GM12878 (cell line): ENCODE measurements at places on chromosomes 16 and 17.

DNA sequence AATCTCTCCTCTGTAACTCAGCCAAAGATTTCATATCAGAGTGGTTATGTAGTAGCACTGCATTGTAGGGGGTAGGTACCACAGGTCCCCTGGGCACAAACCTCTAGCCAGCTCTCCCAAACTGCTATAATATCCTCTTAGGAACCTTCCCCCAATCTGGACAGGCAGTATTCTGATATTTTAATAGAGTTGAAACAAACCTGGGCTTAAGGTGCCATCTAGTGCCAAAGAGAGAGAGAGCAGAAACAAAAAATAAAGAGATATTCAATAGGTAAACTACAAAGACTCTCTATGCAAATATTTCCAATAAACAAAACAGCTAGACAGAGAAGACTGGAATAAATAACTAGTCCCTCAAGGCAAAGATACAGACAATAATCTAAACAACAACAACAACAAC lies 1070.0 kb downstream of the CDH11 start:
- DNase-seq: no peak

DNA sequence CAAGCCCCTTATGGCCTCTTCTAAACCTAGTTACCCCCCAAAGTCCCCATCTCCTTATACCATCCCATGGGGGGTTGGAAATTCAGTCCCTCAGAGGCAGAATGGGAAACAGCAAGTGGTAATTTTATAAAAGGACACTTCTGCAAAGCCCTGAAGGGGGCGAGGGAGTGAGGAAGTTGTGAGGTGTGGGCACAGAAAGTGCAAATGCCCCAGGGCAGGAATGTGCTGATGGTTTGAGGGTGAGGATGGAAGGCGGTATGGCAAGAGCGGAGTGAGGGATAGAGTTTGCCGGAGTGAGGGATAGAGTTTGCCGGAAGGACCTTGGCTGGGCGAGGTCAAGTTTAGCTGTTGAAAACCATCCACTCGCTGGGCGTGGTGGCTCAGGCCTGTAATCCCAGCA lies 52.7 kb downstream of the HAPSTR1 start:
- no peak for DNase-seq

GRCh38 chr17:5365831-5366230 lies 53.6 kb downstream of the NUP88 start:
- DNase-seq: no peak

GRCh38 chr16:14640538-14640937 lies 7.8 kb downstream of the BFAR start:
- no peak for DNase-seq

DNA sequence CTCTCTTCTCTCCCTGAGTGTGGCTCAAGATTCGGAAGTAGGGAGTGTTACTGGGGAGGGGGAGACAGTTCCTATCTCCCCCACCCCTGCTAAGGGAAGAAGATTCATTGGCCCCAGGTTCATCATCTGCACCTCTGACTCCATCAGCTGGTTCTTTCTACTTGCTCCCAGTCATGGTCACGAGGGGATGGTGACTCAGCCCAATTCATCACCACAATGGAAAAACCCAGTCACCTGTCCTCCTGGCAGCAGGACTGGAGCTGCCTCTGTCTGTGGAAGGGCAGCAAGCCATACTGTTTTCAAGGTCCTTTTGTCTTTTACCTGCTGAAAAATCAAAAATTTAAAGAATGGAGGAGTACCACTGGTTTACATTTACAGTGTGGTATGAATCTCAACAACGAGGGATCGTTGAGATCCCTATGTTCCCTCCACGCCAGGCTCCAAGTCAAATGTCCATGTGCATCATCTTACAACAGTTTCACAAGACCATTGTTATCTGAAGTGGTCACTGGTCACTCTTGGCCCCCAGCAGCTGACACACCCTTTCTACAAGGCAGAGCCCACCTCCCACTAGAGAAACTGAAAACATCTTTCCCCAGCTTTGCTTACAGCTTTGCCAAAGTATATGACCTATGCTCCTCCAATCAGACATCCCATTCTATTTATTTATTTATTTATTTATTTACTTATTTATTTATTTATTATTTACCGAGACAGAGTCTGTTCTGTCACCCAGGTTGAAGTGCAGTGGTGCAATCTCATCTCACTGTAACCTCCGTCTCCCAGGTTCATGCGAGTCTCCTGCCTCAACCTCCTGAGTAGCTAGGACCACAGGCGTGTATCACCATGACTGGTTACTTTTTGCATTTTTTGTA lies 40.4 kb upstream of the NDRG4 start:
- no peak for DNase-seq

DNA sequence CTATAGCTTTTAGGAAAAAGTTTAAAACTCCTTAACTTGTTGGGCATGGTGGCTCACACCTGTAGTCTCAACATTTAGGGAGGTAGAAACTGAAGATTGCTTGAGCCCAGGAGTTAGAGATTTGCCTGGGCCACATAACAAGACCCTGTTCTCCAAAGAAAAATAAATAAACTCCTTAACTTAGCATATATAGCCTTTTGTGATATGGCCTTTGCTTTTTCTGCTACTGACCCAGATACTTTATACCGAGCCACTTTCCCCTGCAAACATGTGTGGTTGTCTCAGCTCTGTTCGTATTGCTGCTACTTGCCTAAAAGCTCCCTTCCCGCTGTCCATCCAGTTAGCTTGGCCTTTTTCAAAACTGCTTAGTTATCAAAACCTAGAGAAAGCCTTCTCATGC lies 51.0 kb downstream of the GAN start:
- no peak for DNase-seq

GRCh38 chr17:44360826-44361225 lies 2.8 kb downstream of the FAM171A2 start:
- DNase-seq: no peak

DNA sequence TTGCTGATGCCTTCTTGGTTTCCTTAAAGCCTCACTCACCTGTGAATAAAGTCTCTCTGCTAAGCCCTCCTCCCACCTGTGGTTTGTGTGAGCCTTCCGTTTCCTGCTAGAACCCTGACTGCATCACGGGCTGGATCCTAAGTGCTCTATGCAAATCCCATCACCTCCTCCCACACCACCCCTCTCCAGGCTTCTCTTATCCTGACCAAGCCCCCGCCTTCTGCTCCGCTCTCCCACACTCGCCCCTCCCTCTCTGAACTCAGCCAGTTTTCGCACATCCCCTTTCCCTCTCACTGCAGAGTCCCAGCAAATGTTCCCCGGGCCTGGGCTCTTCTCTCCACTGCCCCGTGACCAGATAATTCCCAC lies 51.8 kb downstream of the PIMREG start:
- DNase-seq: no peak

- no peak for DNase-seq
Measured at GRCh38 chr17:50625032-50625871, 9.4 kb upstream of the ABCC3 start.

DNA sequence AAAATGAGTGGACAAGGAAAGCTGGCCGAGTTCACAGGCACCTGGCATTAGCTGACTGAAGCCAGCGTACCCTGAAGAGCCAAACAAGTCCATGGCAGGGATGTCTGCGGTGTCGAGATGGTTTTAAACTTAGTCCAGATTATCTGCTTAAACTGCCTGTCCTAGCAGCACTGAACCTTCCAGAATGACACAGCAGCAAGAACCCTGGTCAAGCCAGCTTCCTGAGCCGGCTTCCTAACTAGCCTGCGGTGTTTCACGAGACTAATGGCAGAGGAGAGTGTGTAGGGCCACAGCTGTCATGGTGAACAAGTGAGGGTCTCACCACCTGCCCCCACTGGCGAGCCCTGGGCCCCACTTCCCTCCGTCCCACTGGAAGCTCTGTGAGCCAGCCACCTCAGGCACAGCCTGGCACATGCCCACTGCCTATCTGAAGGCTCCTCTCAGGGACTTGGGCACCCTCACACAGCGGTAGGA lies 28.8 kb upstream of the MTSS2 start:
- no peak for DNase-seq

GRCh38 chr17:82838386-82839063 lies 1.3 kb downstream of the ZNF750 start:
- no peak for DNase-seq

- peak; percentile 55 for DNase-seq
Measured at GRCh38 chr17:32319548-32319905, 22.4 kb downstream of the C17orf75 start.

GRCh38 chr17:39665642-39666224 lies 584 bp downstream of the TCAP start:
- DNase-seq: no peak
